ENCODE measurements at places on chromosomes 12 and 14.

GRCh38 chr14:96160913-96161310 lies 43.7 kb upstream of the BDKRB2 start:
- no peak overlapping the region for H3K27ac ChIP-seq
- no peaks in the 10 kb centered on the region for H3K36me3 ChIP-seq
- H3K4me3 ChIP-seq = no peak overlapping the region
- no peaks in the 10 kb centered on the region for H3K27me3 ChIP-seq

GRCh38 chr14:79749065-79749464 lies 462.2 kb downstream of the DIO2 start:
- no peak overlapping the region for H3K4me3 ChIP-seq
- DNase-seq = no peak
- H3K36me3 ChIP-seq = no peaks in the 10 kb centered on the region
- H3K4me1 ChIP-seq = no peaks in the 10 kb centered on the region

DNA sequence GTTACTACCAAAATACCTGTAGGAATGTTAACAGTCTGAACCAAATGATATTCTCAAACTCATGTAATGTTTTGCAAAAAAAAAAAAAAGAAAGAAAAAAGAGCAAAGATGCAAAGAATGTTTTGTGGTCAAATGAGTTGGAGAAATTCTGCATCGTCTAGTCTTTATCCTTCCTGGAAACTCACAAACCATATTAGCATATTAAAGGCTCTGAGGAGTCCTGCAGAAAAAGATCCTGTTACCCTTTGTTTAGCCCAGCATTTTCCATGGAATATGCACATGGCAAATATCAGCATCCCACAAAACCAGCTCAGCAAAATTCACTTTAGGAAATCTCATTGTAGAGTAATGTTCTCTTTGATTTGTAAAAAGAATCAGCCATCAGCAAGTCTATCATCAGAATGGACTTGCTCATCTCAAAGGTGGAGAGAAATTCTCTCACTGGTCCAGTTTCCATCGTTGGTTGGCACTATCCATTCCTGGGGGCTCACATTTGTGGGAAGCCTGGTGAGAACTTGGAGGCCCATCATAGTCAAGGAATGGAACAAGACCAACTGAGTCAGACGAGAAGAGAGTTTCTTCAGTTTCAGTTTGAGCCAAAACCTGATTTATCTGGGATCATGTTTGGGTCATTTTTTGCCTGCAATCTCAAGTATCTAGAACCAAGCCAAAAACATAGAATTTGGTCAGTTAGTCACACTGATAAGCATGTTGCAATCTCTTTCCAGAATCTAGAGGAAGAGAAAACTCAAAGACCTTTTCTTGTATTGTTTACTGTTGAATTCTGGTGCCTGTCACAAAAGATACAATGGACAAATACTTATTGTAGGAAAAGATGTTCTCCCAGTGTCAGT lies 129.8 kb downstream of the TBX5 start:
- H3K27ac ChIP-seq = no peak overlapping the region
- DNase-seq = no peak
- H3K4me1 ChIP-seq = no peaks in the 10 kb centered on the region
- no peaks in the 10 kb centered on the region for H3K27me3 ChIP-seq
- no peak overlapping the region for H3K4me3 ChIP-seq

- H3K36me3 ChIP-seq = peaks cover 10% of the 10 kb centered on the region
- H3K27me3 ChIP-seq = no peaks in the 10 kb centered on the region
- no peak overlapping the region for H3K27ac ChIP-seq
- H3K4me3 ChIP-seq = no peak overlapping the region
- no peak for DNase-seq
These were observed 80.3 kb downstream of the WDR20 start for GRCh38 chr14:102220031-102220430.

- H3K36me3 ChIP-seq = no peaks in the 10 kb centered on the region
- H3K4me3 ChIP-seq = no peak overlapping the region
- no peak for DNase-seq
- no peaks in the 10 kb centered on the region for H3K4me1 ChIP-seq
- H3K27ac ChIP-seq = no peak overlapping the region
These were observed 41.0 kb upstream of the RGS6 start for GRCh38 chr14:71891185-71891584.

- no peaks in the 10 kb centered on the region for H3K36me3 ChIP-seq
- H3K4me3 ChIP-seq = no peak overlapping the region
- no peak overlapping the region for H3K27ac ChIP-seq
- H3K4me1 ChIP-seq = no peaks in the 10 kb centered on the region
- peak; percentile 18 for DNase-seq
- H3K27me3 ChIP-seq = no peaks in the 10 kb centered on the region
These were observed 23.2 kb upstream of the DCN start for GRCh38 chr12:91205811-91206210.

DNA sequence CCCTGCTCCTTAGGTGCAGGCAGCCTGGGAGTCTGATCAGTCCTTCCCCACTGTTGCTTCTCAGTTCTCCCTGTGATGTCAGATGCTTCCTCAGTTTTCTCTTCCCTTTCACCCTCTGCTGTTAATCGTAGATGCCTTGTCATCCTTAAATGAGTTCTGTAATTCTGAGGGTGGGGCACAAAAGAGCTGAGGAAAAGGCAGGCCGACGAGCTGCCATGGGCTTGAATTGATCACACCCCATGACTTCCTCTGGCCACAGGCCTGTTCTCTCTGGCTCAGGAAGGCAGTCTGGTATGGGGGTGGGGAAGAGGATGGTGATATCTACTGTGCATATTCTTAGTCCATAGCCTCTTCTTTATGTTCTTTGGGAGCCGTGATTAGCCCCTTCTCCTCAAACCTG lies 5.2 kb upstream of the AP1G2 start:
- H3K4me1 ChIP-seq = peaks cover 4% of the 10 kb centered on the region
- H3K27me3 ChIP-seq = peaks cover 32% of the 10 kb centered on the region
- peak; percentile 74 for DNase-seq
- no peak overlapping the region for H3K27ac ChIP-seq
- no peaks in the 10 kb centered on the region for H3K36me3 ChIP-seq

GRCh38 chr12:10615532-10615931 lies 2.1 kb upstream of the MAGOHB start:
- H3K4me3 ChIP-seq = no peak overlapping the region
- H3K27ac ChIP-seq = no peak overlapping the region
- no peak for DNase-seq

- peaks cover 64% of the 10 kb centered on the region for H3K4me1 ChIP-seq
- peak overlapping the region; percentile 27 for H3K27ac ChIP-seq
- no peaks in the 10 kb centered on the region for H3K36me3 ChIP-seq
- H3K4me3 ChIP-seq = no peak overlapping the region
- no peaks in the 10 kb centered on the region for H3K27me3 ChIP-seq
These were observed 62.4 kb upstream of the BCL2L14 start for GRCh38 chr12:12008232-12008850.

DNA sequence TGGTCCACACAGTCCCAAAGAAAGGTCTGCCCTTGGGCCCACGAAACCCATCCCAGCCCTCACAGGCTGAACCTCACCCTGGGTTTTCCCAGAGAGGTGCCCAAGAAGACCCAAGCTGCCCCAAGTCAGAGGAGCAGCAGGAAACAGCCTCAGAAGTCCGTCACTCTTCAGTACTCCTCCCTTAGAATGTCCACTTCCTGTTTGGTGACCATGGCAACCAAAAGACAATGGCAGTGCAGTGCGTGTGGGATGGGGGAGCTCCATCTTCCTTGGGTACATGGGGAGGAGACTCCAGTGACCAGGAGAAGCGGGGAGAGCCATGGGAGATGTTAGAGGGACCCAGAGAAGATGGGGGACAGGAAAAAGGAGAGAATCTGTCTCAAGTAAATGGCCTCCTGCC lies 11.3 kb downstream of the SELPLG start:
- no peak overlapping the region for H3K4me3 ChIP-seq
- peaks cover 8% of the 10 kb centered on the region for H3K4me1 ChIP-seq
- H3K27me3 ChIP-seq = no peaks in the 10 kb centered on the region
- no peak for DNase-seq
- H3K36me3 ChIP-seq = peaks cover 57% of the 10 kb centered on the region

DNA sequence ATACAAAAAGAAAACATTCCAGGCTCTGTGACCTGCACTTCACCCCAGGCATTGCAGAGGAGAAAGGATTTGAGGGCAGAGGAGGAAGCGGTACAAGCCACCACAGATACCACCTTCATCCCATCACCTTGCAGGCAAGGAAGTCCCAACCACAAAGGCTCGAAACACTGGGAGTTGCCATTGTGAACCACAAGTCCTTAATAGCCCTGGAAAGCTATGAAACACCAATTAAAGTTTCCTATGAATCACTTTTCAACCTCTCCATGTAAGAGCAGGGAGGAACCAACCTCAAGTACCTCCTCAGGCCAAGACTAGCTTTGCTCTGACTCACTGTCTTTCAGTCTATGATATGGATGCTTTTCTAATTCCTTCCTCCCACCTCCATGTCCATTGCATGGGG lies 27.0 kb downstream of the MAP3K9 start:
- H3K27me3 ChIP-seq = peaks cover 62% of the 10 kb centered on the region
- H3K36me3 ChIP-seq = no peaks in the 10 kb centered on the region
- no peak overlapping the region for H3K4me3 ChIP-seq
- H3K27ac ChIP-seq = no peak overlapping the region
- peak; percentile 61 for DNase-seq

DNA sequence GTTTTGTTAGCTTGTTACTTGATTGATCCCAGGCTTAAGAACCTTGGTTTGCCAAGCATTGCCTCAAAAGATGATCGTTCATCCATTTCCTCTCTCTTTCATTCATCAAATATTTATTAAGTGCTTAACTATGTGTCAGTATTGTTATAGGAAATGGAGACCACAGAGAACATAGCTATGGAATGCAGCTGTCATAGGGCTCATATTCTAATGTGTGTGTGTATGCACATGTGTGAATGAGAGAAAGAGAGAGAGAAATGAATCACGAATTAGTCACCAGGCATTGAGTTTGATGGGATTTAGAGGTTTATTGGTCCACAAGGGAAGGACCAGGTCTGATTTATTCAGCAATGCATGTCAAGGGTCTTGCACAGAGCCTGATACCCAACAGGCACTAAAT lies 71.0 kb upstream of the FBXO21 start:
- DNase-seq = no peak
- H3K27me3 ChIP-seq = peaks cover 3% of the 10 kb centered on the region
- no peak overlapping the region for H3K4me3 ChIP-seq
- no peak overlapping the region for H3K27ac ChIP-seq

DNA sequence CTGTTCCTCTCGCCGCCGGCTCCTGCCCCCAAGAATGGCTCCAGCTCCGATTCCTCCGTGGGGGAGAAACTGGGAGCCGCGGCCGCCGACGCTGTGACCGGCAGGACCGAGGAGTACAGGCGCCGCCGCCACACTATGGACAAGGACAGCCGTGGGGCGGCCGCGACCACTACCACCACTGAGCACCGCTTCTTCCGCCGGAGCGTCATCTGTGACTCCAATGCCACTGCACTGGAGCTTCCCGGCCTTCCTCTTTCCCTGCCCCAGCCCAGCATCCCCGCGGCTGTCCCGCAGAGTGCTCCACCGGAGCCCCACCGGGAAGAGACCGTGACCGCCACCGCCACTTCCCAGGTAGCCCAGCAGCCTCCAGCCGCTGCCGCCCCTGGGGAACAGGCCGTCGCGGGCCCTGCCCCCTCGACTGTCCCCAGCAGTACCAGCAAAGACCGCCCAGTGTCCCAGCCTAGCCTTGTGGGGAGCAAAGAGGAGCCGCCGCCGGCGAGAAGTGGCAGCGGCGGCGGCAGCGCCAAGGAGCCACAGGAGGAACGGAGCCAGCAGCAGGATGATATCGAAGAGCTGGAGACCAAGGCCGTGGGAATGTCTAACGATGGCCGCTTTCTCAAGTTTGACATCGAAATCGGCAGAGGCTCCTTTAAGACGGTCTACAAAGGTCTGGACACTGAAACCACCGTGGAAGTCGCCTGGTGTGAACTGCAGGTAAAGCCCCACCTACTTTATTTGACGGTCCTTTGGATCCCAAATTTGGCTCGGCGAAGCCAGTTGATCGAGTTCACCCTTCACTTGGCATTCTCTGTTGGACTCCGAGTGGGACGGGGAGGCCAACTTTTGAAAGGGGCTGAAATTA lies 1.5 kb downstream of the WNK1 start:
- no peaks in the 10 kb centered on the region for H3K27me3 ChIP-seq
- no peaks in the 10 kb centered on the region for H3K36me3 ChIP-seq
- H3K4me1 ChIP-seq = peaks cover 36% of the 10 kb centered on the region
- peak overlapping the region; percentile 69 for H3K4me3 ChIP-seq
- peak overlapping the region; percentile 89 for H3K27ac ChIP-seq
- DNase-seq = peak; percentile 64

- H3K36me3 ChIP-seq = no peaks in the 10 kb centered on the region
- peaks cover 92% of the 10 kb centered on the region for H3K27me3 ChIP-seq
- no peak overlapping the region for H3K4me3 ChIP-seq
- no peaks in the 10 kb centered on the region for H3K4me1 ChIP-seq
- no peak overlapping the region for H3K27ac ChIP-seq
These were observed 37.5 kb downstream of the TSPAN9 start for GRCh38 chr12:3114671-3115070.

DNA sequence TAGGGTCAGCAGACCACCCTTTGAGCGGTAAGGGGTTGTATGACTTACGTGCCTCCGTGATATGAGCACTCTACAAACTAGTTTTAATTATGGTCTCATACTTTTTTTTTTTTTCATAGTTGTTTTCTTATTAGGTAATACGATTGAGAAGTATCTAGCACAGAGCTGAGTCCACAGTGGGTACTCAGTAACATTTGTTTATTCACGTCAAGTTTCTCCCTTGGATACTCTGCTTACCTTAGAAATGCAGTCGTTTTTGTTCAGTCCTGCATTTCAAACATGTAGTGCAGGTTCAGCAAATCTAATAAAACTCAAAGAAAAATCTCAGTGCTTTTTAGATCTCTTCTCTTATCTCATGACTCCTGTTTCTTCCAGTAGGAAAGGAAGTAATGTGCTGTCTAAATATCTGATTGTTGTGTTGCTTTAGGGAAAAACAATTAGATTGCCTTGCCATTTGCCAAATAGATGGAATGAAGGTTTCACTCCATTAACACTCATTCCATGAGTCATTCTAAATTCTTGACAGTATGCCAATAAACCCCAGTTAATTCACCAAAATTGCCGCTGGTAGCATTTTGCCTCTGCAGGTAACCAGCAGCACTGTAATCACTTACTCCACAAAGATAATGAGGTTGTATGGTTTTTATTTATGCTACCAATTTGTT lies 118.9 kb downstream of the PTCSC3 start:
- H3K27me3 ChIP-seq = peaks cover 7% of the 10 kb centered on the region
- no peaks in the 10 kb centered on the region for H3K4me1 ChIP-seq
- H3K36me3 ChIP-seq = no peaks in the 10 kb centered on the region
- no peak overlapping the region for H3K27ac ChIP-seq

GRCh38 chr14:36056845-36057244 lies 119.7 kb downstream of the PTCSC3 start:
- H3K27ac ChIP-seq = no peak overlapping the region
- no peaks in the 10 kb centered on the region for H3K4me1 ChIP-seq
- no peaks in the 10 kb centered on the region for H3K36me3 ChIP-seq
- H3K27me3 ChIP-seq = peaks cover 4% of the 10 kb centered on the region
- no peak overlapping the region for H3K4me3 ChIP-seq

DNA sequence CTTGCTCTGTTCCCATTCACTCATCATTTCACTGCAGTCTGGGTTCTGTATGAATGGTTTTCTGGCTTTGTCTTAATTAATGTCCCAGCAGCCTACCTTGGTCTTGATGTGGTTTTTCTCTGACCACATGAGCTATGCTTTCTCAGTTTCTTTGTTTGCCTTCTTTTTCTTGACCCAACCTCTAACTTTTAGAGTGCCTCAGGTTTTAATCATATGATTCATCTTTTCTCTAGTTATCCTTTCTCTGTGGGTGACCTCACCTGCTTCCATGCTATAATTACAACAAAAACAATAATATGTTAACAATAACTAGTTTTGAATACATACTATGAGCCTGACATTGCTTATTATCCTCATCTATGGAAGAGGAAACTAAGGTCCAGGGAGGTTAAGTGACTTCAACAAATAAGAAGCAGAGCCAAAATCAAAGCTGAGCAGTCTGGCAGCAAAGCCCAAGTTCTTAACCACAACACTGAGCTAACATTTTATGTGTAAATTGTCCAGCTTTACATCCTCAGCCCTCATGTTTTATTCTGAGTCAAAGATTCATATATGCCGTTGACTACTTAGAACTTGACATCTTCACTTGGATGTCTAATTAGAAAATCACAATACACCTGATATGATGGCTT lies 4.7 kb upstream of the EPYC start:
- no peaks in the 10 kb centered on the region for H3K36me3 ChIP-seq
- H3K4me1 ChIP-seq = no peaks in the 10 kb centered on the region
- no peaks in the 10 kb centered on the region for H3K27me3 ChIP-seq

Data from common myeloid progenitor, CD34-positive (primary cell).